Adrenal gland (tissue), 19 donors: ENCODE measurements at places on chromosomes 4 and X. TPM values are rescaled to one million over a fixed set of nuclear protein-coding genes. Genes with fewer than 3 reads are reported as not detected.

- H3K4me1 ChIP-seq, result no peaks in the 10 kb centered on the region
- DNase-seq, result no peak
- H3K27ac ChIP-seq, result no peak within 1 kb of the TSS
- peaks cover 96% of the 10 kb centered on the region for H3K27me3 ChIP-seq
Observed at GRCh38 chrX:140504371-140505324, at the start of gene SOX3. SOX3 (minus strand) TSS chrX:140505069; CDS start chrX:140505060, 9 bp downstream.

- peaks cover 16% of the 10 kb centered on the region for H3K27me3 ChIP-seq
- H3K4me3 ChIP-seq, result no peak overlapping the region
- H3K27ac ChIP-seq, result no peak overlapping the region
- peaks cover 4% of the 10 kb centered on the region for H3K4me1 ChIP-seq
- no peak for DNase-seq
Observed at GRCh38 chr4:74370912-74371311, 6.0 kb downstream of the EREG start.

DNA sequence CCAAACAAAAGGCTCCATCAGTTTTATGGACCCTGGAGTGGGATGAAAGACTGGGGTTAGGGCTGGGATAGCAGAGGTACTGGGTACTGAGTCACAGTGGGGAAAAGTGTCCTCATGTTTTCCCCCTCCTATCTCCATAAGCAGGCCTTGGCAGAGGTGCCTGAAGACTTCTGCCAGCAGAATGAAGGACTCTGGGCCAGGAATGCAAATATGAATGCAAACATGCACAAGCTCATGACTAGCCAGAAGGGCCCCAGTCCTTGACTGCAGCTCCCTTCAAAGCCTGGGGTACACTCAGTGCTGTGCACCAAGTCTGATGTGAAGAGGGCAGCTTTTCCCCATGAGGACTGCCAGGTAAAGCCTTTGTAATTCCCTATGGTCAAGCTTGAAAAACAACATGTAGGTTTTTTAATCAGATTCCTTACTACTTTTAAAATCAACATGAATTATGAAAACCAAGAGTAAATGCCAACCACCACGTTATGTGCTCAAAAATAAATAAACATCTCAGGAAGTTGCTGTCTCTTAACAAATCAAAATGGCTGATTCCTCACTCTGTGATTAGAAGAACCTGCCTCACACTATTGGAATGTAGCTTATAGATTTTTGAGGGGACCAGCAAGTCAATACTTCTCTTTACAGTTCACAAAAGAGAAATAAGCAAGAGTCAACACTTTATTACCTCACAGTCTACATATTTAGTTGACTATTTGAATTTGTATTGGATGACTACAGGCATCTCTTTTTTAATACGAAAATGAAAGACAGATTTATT is 1512.0 kb downstream of the ARAP2 start:
- H3K4me3 ChIP-seq, result no peak overlapping the region
- H3K36me3 ChIP-seq, result no peaks in the 10 kb centered on the region
- H3K4me1 ChIP-seq, result no peaks in the 10 kb centered on the region
- H3K27ac ChIP-seq, result no peak overlapping the region
- no peaks in the 10 kb centered on the region for H3K27me3 ChIP-seq
- DNase-seq, result no peak

GRCh38 chr4:89469930-89470375 is 162.4 kb upstream of the GPRIN3 start:
- DNase-seq, result no peak
- H3K27ac ChIP-seq, result no peak overlapping the region
- no peaks in the 10 kb centered on the region for H3K4me1 ChIP-seq
- H3K27me3 ChIP-seq, result no peaks in the 10 kb centered on the region
- no peak overlapping the region for H3K4me3 ChIP-seq
- no peaks in the 10 kb centered on the region for H3K36me3 ChIP-seq

GRCh38 chr4:183554346-183554686 is 49.5 kb downstream of the ING2 start:
- DNase-seq, result no peak
- H3K4me3 ChIP-seq, result no peak overlapping the region
- no peaks in the 10 kb centered on the region for H3K27me3 ChIP-seq

GRCh38 chr4:181061787-181062186 is 1181.4 kb upstream of the TENM3 start:
- H3K27me3 ChIP-seq, result no peaks in the 10 kb centered on the region
- H3K4me1 ChIP-seq, result peaks cover 10% of the 10 kb centered on the region
- H3K27ac ChIP-seq, result no peak overlapping the region
- no peak for DNase-seq

- no peaks in the 10 kb centered on the region for H3K4me1 ChIP-seq
- DNase-seq, result no peak
- H3K27ac ChIP-seq, result no peak overlapping the region
Observed at GRCh38 chrX:97145934-97146333, 262.2 kb downstream of the RPA4 start.

DNA sequence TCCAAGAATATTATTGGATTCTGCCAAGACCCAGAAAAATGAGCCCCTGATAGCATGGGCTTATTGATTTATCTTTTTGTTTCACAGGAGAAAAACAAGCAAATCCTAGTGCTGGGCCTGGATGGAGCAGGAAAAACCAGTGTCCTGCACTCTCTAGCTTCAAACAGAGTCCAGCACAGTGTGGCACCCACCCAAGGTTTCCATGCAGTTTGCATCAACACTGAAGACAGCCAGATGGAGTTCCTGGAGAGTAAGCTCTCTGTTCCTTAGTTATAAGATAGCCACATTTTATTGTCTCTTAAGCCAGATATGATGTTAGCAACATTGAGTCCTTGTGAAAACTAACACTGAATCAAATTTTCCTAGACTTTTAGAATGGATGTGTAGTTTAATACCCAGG is 5.5 kb downstream of the ARL9 start:
- H3K27ac ChIP-seq, result no peak overlapping the region
- H3K4me1 ChIP-seq, result peaks cover 3% of the 10 kb centered on the region
- no peak overlapping the region for H3K4me3 ChIP-seq

- H3K36me3 ChIP-seq, result no peaks in the 10 kb centered on the region
- DNase-seq, result no peak
- H3K27ac ChIP-seq, result no peak overlapping the region
- peaks cover 17% of the 10 kb centered on the region for H3K4me1 ChIP-seq
- H3K27me3 ChIP-seq, result no peaks in the 10 kb centered on the region
Observed at GRCh38 chr4:17276776-17277175, 235.1 kb downstream of the QDPR start.

DNA sequence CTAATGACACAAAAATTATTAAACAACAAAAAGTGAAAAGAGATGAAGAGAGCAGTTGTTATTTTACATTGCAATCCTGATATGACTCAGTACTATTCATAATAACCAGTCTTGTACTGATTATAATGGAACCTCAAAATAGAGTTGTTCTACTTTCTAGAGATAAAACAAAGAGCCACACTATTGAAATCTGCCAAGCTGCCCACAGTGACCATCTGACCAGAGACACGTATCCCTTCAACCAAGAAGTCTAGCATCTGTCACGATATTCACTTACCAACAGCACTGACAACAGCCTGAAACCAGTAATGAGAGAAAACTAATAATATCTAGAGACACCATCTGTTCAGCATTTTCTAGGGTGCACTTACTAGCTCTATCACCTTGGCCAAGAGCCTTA is 466.7 kb downstream of the NKX6-1 start:
- no peak overlapping the region for H3K27ac ChIP-seq
- H3K27me3 ChIP-seq, result no peaks in the 10 kb centered on the region
- no peaks in the 10 kb centered on the region for H3K4me1 ChIP-seq
- no peak overlapping the region for H3K4me3 ChIP-seq
- no peaks in the 10 kb centered on the region for H3K36me3 ChIP-seq
- no peak for DNase-seq

DNA sequence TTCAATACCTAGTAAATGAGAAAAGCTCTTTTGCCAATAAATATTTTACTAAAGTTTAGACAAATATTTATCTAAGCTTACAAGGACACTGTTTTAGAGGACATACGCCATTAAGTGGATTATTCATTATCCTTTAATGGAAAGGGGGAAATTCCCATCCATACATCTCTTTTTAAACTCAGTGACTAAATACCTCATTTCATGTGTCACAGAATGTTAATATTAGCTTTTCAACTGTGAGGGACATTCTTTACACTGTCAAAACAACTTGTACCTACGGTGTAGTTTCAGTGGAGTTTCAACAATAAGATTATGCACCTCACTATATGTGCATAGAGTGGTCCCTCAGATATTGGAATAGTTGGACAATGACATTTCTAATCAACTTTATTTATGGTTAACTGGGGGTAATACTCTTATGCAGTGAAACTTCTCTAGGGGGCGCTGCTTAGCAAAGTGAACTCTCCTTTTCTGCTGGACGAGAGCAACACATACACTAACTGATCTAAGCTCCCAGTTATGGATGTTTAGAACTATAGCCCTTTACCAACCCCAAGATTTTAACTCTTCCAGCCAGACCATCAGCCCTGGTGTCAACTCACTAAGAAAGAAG is 9.7 kb downstream of the HS6ST2 start:
- no peak overlapping the region for H3K27ac ChIP-seq
- H3K4me3 ChIP-seq, result no peak overlapping the region
- peaks cover 2% of the 10 kb centered on the region for H3K27me3 ChIP-seq
- H3K36me3 ChIP-seq, result no peaks in the 10 kb centered on the region

DNA sequence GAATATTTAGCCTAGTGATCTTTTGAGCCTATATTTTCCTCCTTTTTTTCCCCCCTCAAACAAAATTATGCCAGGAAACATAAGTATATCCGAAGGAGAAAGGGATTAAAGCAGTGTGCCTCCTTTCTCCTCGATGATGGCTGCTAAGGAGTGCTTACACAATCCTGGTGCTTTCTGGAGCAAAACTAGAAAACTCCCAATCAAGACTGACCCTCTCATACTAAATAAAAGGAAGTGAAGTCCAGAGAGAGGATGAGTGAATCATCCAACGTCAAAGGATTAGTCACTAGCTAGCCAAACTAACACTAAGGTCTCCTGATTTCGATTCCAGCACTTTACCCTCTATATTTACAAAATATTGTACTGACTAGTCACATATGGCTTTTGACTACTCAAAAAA is 146.8 kb downstream of the PPP3CA start:
- no peak overlapping the region for H3K4me3 ChIP-seq
- no peaks in the 10 kb centered on the region for H3K27me3 ChIP-seq
- no peak for DNase-seq

DNA sequence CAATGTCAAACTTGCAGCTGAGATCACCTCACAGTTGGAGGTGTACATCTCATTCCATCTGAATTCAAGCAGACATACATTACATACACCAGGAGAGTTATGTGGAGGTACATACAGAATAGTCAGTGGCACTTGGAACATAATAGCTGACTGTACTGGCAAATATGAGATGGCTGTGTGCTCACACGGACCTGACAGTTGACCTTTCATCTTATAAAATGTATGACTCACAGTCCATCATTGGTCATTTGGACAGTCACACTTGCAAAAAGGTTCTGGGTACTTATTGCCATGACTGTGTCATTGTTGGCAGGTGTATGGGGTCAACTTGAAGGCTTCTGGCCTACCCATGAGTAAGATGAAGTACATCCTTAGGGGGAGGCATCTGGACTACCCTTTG is 88.6 kb upstream of the WDR1 start:
- no peak overlapping the region for H3K4me3 ChIP-seq
- no peaks in the 10 kb centered on the region for H3K4me1 ChIP-seq
- no peak for DNase-seq
- no peaks in the 10 kb centered on the region for H3K27me3 ChIP-seq
- no peak overlapping the region for H3K27ac ChIP-seq
- H3K36me3 ChIP-seq, result no peaks in the 10 kb centered on the region

DNA sequence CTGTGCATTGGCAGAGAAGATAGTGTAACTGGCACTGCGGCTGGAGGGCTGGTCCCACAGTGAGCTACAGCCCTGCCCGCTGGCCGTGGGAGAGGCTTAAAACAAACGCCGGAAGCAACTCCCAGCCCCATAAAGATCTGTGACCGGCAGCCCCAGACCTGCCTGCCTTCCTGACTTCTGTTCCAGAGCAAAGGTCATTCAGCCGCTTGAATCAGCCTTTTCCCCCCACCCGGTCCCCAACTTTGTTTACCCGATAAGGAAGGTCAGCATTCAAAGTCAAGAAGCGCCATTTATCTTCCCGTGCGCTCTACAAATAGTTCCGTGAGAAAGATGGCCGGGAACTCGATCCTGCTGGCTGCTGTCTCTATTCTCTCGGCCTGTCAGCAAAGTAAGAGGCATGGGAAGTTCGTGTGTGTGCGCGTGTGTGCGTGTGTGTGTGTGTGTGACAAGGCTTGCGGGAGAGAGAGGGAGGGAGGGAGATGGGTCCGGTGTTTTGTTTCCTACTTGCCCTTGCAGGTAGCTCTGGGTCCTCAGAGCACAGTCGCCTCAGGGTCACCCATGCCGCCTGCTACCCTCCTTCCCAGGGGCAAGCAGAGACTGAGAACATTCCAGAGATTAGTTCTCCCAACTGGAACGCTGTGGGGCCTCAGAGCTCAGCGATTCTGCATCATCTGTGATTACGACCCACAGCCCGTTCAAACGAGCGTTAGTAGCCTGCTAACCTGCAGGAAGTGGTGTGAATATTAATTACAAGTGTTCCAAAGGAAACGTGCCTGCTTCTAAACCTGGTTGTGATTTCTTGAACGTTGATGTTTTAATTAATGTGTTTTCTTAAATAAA is at the start of gene MGST2:
TSS of gene MGST2 (plus strand) at position 130 of the 840 bp plus-strand sequence. CDS start at position 331, 201 bp downstream.
- peak within 1 kb of the TSS; percentile 44 for H3K4me3 ChIP-seq
- peak; percentile 86 for DNase-seq
- H3K27me3 ChIP-seq, result no peaks in the 10 kb centered on the region
- H3K27ac ChIP-seq, result peak within 1 kb of the TSS; percentile 95

PF4V1 gene
- not detected for total RNA-seq

FREM3 gene
- total RNA-seq, result not detected

STATH gene
- total RNA-seq, result not detected

EDA gene
- 17.0 TPM for total RNA-seq

SEC24B gene
- total RNA-seq, result 27.8 TPM

CPZ gene
- total RNA-seq, result 4.9 TPM

SCRG1 gene
- 0.14 TPM for total RNA-seq

NHS gene
- total RNA-seq, result 9.6 TPM
